ENCODE measurements at places on chromosomes 6 and 20. TPM values are rescaled to one million over a fixed set of nuclear protein-coding genes. Genes with fewer than 3 reads are reported as not detected.

Gene PRL
- total RNA-seq, result not detected

Gene OSBPL2
- 41.1 TPM for total RNA-seq

Gene PTCHD4
- 0.35 TPM for total RNA-seq

Gene FAM83D
- not detected for total RNA-seq

Gene PACSIN1
- total RNA-seq, result not detected

Gene FABP7
- 0.76 TPM for total RNA-seq

Gene HLA-DPB1
- 44.1 TPM for total RNA-seq

Gene ELOVL5
- 26.4 TPM for total RNA-seq

Gene TRIM15
- total RNA-seq, result not detected

Gene RANBP9
- 43.9 TPM for total RNA-seq

Gene RAET1L
- not detected for total RNA-seq

Gene ITCH
- total RNA-seq, result 46.9 TPM

Gene MAS1
- 0.58 TPM for total RNA-seq

Gene PXT1
- total RNA-seq, result not detected

Gene SLC2A4RG
- total RNA-seq, result 120 TPM

Gene OPN5
- total RNA-seq, result not detected

Gene MOG
- total RNA-seq, result not detected

Gene NKX2-4
- total RNA-seq, result not detected

Gene ADGRF4
- not detected for total RNA-seq
